ENCODE measurements at places on chromosomes 2 and 18. TPM values are rescaled to one million over a fixed set of nuclear protein-coding genes. Genes with fewer than 3 reads are reported as not detected.

The HTR2B gene
- 0.61 TPM for polyA plus RNA-seq

The TUBA3E gene
- polyA plus RNA-seq: 0.09 TPM

- DNase-seq: no peak
Observed at GRCh38 chr2:110673201-110673600, 4.7 kb downstream of the BUB1 start.

- DNase-seq: no peak
Observed at GRCh38 chr2:166337932-166338331, 37.8 kb downstream of the SCN9A start.

DNA sequence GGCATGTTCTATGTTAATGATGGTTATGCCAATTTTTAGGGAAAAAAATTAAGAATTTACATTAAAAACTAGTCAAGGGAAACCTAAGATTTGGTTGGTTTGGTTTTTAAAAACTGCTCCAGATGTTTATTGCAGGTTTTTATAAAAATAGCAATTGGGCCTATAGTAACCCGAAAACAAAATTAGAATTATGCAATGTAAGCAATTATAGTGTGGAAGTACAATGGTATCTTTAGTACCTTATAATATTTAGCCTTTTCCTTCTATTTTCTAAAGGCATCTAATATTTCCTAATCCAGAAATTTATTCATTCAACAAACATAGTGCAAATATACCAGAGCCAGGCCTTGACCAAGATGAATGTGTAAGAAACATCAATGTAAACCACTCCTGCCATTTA is 27.3 kb downstream of the CACNB4 start:
- no peak for DNase-seq

Data from right lung (tissue), 10 donors.